ENCODE measurements at places on chromosomes 12 and 14.

DNA sequence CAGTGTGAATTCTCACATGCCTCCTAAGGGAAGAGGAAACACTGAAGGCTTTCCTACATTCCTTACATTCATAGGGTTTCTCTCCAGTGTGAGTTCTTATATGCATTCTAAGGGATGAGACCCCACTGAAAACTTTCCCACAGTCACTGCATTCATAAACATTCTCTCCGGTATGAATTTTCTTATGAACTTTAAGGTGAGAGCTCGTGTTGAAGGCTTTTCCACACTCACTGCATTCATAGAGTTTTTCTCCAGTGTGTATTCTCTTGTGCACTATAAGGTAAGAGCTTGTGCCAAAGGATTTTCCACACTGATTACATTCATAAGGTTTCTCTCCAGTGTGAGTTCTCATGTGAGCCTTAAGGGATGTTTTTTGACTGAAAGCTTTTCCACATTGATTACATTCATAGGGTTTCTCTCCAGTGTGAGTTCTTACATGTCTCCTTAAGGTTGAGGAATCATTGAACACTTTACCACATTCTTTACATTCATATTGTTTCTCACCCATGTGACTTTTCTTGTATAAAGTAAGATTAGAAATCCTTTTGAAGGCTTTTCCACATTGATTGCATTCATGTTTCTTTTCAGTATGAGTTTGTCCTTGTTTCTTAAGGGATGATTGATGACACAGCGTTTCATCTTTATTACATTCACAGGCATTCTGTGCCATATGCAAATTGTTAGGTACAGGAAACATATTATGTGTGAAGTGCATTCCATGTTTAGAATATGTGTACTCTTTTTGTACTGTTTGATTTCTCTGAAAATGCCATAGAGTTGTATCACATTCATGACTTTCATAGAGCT, 9.5 kb downstream of the ZNF891 start:
- DNase-seq = no peak

DNA sequence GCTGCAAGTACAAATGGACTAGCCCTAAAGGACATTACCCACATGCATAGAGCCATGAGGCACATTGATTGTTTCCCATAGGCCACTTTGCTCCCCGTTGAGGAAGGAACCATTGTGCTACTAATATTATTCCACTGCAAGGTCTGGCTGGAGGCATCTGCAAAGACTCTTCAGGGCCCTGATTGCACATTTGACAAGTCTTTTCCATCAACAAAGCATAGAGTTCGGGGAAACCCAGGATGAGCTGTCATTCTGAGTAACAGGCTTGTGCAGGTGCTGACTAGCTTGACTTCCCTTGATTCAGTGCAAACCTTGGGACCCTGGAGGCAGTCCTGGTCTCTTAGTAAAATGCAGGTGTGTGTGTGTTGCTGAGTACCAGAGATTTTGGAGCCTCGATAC, 73.8 kb downstream of the SUSD6 start:
- DNase-seq = no peak

DNA sequence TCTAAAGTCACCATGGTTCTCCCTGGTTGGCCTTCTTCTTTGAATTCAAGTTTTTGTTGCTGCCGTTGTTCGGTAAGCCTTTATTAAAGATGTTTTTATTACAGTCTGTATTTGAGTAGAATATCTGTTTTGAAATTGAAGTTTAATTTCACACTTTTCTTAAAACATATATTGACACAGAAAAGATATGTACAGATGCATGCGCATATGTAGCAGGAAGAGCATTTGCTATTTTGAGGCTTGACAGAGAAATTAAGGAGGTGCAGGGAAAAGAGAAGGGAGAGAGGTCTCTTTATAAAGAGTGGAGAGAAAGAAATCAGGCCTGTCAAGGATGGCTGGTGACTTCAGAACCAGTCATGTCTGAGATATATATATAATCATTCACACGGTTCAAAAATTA, 46.0 kb upstream of the TRIM9 start:
- no peak for DNase-seq

GRCh38 chr12:112898380-112898779, 8.4 kb upstream of the OAS1 start:
- no peak for DNase-seq

DNA sequence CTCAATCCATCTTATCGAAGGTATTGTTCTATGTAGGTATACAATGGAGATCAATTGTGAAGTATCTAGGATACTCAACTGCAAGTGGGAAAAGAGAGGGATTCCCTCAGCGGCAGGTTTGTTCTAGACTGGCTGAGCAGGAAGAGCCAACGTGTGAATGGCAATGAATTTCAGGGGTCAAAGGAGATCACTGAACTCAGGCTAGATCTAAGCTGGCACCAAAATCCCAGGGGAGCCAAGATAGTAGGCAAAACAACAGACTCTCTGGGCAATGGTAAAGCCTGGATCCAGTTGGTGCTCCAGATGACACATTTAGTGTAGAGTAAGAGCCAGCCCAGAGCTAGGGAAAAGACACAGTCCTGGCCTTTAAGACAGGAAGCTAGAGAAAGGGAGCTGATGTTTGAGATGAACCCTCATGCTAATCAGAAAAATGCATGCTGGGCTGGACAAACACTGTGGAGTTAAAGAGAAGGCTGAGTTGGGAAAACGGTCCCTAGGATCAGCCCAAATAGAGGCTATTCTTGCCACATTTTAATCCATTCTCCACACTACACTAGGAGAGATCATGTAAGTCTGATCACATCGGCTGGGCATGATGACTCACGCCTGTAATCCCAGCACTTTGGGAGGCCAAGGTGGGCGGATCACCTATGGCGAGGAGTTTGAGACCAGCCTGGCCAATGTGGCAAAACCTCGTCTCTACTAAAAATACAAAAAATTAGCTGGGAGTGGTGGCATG, 45.6 kb downstream of the EFCAB11 start:
- DNase-seq = no peak

DNA sequence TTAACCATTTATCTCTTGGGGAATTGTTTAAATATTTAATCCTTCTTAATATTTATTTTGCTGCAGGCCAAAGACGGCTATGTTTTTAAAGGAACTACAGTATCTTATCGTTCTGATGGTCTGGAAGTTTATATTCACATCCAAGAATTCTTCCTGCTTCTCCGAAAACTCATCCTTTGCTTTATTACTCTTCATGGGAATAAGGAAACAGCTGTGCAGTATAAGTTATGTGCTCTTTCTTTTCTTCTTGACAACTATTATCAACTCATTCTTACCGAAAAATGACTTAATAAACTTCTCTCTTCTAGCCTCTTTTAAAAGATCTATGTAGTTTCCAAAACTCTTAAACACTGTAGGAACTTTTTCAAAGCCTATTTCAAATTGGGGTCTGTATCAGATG, 335.6 kb upstream of the NOVA1 start:
- DNase-seq = no peak

GRCh38 chr14:33566082-33566481, 384.8 kb downstream of the EGLN3 start:
- DNase-seq = no peak

GRCh38 chr12:88985011-88985410, 367.3 kb downstream of the DUSP6 start:
- DNase-seq = no peak

DNA sequence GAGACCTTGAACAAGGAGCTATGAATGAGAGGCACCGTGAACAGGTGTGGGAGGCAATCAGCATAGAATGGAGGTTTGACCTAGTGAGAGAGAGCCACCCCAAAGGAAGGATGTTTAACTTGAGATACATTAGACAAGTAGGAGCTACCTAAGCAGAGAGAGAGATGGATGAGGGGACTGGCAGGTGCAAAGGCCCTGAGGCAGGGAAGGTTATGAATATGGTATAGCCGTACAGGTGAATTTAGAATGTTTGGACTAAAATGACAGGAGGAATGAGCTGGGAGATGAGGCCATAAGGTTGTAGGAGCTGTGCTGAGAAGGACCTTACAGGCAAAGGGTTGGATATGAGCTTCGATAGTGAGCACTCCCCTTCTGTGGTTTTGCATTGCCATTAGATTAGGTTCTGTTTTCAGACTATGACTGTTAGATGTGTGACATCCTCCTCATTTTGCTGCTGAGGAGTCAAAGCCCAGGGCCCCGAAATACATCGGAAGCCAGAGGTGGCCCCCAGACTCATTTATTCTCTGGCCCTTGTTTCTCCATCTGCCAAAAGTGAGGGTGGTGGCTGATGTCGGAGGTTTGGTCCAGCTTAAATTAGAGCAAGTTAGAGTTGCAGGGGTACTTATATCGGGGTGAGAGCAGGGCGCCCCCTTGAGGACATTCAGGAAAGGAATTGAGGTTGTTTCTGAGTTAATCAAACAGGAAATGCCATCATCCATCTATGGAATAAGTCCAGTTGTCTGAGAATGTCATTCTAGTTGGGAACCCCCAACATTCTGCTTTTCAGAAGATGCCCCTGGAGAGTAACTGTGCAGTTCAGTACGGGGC, 29.4 kb downstream of the SLC24A4 start:
- DNase-seq = no peak

GRCh38 chr14:63435838-63436237, 107.3 kb downstream of the PPP2R5E start:
- DNase-seq = peak; percentile 66

GRCh38 chr14:106069804-106070625, 543.6 kb downstream of the TMEM121 start:
- DNase-seq = no peak

DNA sequence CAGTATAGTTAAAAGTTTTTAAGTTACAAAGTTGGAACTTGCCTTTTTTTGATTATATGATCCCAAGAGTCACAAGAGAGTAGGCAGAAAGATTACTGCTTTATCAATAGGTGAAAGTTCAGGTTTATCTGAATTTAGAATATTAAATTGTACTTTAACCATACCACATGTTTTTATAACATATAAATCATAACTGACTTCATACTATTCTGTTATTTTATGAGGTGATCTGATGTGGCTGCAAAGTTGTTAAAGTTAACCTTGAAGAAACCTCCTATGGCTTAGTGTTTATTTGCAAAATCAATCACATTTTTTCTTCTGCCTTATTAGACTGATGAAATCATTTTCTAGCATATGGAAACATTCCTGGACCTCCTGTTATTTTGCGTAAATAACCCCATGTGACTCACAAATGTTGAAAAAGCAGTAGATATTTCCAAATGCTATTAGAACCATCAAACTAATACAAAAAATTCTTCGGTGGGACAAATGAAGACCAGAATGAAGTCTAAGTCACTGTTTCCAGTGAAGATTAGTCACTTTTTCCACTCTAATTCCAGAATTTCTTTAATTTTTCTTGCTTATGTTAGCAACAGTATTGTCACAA, 132.1 kb downstream of the RAD51B start:
- DNase-seq = no peak

- no peak for DNase-seq
Observed at GRCh38 chr14:101116486-101117130, 213.1 kb upstream of the RTL1 start.

- no peak for DNase-seq
Observed at GRCh38 chr14:99643343-99643742, 1.6 kb upstream of the HHIPL1 start.

GRCh38 chr12:128137140-128137539, 129.8 kb upstream of the TMEM132C start:
- no peak for DNase-seq
